Breast epithelium (tissue), 4 donors: ENCODE measurements at places on chromosomes 5 and 9. TPM values are rescaled to one million over a fixed set of nuclear protein-coding genes. Genes with fewer than 3 reads are reported as not detected.

- no peak overlapping the region for H3K4me3 ChIP-seq
- no peaks in the 10 kb centered on the region for H3K27me3 ChIP-seq
- H3K36me3 ChIP-seq = peaks cover 13% of the 10 kb centered on the region
- H3K4me1 ChIP-seq = peaks cover 6% of the 10 kb centered on the region
- H3K27ac ChIP-seq = peak overlapping the region; percentile 33
Observed at GRCh38 chr9:35736201-35736633, 3.8 kb downstream of the CREB3 start.

DNA sequence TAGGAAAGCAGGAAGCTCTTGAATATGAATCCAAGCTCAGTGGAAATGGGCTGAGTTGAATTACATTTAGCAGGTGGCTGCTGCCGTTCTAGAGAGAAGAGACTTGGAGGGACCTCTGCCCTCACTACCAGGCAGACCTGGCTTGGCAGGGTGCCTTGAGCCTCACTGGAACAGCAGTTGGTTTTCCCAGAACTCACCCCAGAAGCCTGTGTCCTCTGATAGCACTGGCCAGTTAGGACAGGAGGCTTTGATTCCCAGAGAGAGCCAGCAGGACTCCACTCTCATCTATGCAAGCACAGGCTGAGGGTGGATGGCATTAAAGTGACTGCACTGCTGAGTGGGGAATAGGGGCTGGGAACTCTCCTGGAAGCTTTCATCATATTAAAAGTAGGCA, 54.8 kb downstream of the PWWP2A start:
- no peak for DNase-seq
- H3K27me3 ChIP-seq = no peaks in the 10 kb centered on the region
- H3K4me3 ChIP-seq = no peak overlapping the region
- H3K4me1 ChIP-seq = no peaks in the 10 kb centered on the region
- H3K27ac ChIP-seq = peak overlapping the region; percentile 80

GRCh38 chr9:87628346-87628745, 97.6 kb upstream of the CTSL start:
- H3K36me3 ChIP-seq = no peaks in the 10 kb centered on the region
- no peak overlapping the region for H3K4me3 ChIP-seq
- H3K27me3 ChIP-seq = no peaks in the 10 kb centered on the region
- DNase-seq = no peak
- H3K4me1 ChIP-seq = no peaks in the 10 kb centered on the region

DNA sequence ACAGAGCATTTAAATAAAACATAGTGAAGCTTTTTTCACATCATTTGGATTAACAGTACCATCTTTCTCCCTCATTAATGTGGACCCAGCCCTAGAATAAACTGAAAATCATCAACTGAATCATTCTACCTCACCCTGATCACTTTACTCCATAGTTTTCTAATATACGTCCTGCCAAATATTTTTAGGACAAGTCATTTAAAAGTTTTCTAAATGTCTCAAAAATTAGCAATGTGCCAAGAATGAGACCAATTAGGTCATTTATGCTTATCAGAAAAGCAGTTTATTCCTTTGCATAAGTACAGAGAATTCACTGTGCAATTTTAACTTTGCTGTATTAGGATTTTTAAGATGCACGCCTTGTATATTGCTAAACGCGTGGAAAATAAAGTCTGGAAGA, 284.4 kb downstream of the PIK3R1 start:
- no peak overlapping the region for H3K4me3 ChIP-seq
- H3K4me1 ChIP-seq = no peaks in the 10 kb centered on the region
- no peaks in the 10 kb centered on the region for H3K27me3 ChIP-seq
- H3K36me3 ChIP-seq = no peaks in the 10 kb centered on the region

- no peak for DNase-seq
- no peaks in the 10 kb centered on the region for H3K36me3 ChIP-seq
- no peaks in the 10 kb centered on the region for H3K4me1 ChIP-seq
- no peak overlapping the region for H3K4me3 ChIP-seq
- H3K27ac ChIP-seq = no peak overlapping the region
- no peaks in the 10 kb centered on the region for H3K27me3 ChIP-seq
Observed at GRCh38 chr9:70060148-70060882, 16.7 kb downstream of the MAMDC2 start.

Gene SLC45A2
- total RNA-seq = not detected
